Gastroesophageal sphincter (tissue), 4 donors: ENCODE measurements at places on chromosomes 3 and 15. TPM values are rescaled to one million over a fixed set of nuclear protein-coding genes. Genes with fewer than 3 reads are reported as not detected.

Gene GREM1
- total RNA-seq, result 64.8 TPM

Gene C3orf20
- not detected for total RNA-seq

Gene ARRDC4
- total RNA-seq, result 106 TPM

- ATAC-seq, result no peak
Measured at GRCh38 chr3:133997871-133998635, 31.7 kb downstream of the SLCO2A1 start.

GRCh38 chr3:99974989-99975388 is 139.3 kb downstream of the FILIP1L start:
- no peak for ATAC-seq
